ENCODE measurements at places on chromosomes 1 and 21.
A peak's percentile ranks its signal among the peaks of the same experiment; 100 is the strongest.

DNA sequence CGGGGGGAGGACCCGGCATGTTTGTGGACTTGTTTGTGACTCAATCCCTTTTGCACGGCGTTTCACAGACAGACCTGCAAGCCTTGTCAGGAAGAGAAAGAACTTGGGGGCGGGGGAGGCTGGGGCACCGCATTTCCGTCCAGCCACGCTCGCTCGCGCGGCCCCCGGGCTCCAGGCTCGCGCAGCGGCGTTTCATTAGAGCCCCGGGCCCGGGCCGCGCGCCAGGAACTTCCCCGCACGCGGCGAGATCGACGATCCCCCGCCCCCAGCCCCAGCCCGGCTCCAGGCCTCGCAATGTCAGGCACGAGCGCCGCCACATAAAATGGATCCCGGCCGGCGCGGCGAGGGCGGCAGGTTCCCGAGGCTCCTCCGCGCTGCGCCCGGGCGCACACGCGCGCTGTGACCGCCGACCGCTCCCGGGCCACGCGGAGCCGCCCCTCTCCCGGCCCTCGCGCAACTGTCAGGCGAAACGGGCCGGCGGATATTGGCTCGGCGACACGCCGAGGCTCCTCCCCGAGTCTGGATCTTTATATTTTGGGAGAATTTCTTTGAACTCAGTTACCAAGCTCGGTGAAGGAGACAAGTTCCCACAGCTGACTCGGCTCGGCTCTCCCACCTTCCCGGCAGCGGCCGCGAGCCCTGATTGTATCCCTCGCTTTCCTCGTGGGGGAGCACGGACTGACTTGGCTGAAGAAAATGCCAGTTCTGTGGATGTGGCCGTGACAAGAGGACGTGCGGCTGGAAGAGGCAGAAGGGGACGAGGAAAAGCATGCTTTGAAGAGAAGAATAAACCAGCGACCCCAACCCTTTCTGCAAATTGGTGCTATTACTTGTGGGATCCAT is at the start of gene KIF26B:
KIF26B (plus strand) TSS at position 557 of the 843 bp plus-strand sequence. CDS start 440 bp downstream, outside the sequence.
- DNase-seq = peak; percentile 78

- DNase-seq = peak; percentile 38
Observed at GRCh38 chr1:22978299-22978698, 5.6 kb upstream of the LACTBL1 start.

GRCh38 chr21:26461500-26461899 is 111.6 kb downstream of the CYYR1 start:
- no peak for DNase-seq

DNA sequence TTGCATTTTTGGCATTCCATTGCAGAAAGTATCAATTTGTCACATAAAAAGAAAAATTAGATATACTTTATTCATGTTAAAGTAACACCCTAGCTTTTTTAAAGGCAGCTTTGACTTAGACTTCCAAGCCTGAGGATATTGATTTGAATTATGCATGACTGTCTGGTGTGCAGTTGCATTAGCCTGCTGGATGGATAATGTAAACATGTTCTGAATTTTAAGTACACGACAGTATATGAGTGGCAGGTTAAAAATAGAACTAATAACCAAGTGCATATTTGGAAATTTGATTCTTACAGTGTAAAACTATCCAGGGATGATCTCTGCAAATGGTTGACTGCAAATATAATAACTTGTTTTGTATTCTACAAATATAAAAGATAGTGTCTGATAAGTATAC is 124.0 kb downstream of the SYT14 start:
- no peak for DNase-seq

GRCh38 chr1:156069490-156070455 is 8.8 kb downstream of the RAB25 start:
- DNase-seq = no peak

- DNase-seq = peak; percentile 12
Observed at GRCh38 chr1:77459881-77460280, 178.1 kb downstream of the AK5 start.

DNA sequence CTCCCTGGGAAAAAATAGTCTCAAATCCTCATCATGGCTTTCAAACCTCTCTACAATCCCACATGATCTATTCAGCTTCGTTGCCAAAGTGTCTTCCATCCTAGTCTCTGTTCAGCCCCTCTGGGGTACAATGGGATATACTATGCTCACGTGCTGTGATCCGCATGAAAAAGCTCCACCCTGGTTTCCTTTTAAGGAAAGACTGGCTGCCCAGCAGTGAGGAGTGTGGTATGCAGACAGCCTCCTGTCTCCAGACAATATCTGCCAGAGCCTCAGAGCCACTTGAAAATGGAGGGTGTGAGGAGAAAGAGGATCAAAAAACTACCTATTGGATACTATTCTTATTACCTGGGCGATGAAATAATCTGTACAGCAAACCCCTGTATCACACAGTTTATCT is 194.5 kb downstream of the LHX8 start:
- no peak for DNase-seq

- no peak for DNase-seq
Observed at GRCh38 chr1:118841521-118841920, 146.6 kb downstream of the TBX15 start.

DNA sequence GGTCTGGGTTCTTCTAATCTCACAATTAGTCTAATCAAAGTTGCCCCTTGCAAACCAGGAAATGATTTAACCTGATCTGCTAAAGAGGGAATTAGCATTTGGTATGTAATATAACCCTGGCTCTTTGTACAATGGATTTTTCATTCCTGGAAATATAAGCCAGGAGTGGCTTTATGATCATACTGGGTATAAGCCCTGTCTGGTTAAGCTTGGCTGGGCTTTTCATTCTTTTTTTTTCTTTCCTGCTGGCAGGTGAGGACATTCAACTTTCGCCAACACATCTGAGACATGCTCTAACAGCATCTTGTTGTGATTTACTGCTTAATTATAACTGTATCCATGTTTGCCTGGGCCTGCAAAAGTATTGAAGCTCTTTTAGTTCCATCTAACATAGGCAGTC is 20.4 kb upstream of the SDE2 start:
- no peak for DNase-seq

DNA sequence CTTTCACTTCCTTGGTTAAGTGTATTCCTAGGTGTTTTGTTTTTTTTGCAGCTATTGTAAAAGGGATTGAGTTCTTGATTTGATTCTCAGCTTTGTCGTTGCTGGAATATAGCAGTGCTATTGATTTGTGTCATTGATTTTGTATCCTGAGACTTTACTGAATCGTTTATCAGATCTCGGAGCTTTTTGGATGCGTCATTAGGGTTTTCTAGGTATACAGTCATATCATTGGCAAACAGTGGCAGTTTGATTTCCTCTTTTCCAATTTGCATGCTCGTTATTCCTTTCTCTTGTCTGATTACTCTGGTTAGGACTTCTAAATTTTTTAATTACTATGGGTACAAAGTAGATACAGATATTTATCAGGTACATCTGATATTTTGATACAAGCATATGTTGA is 75.4 kb downstream of the SLC35A3 start:
- DNase-seq = no peak

DNA sequence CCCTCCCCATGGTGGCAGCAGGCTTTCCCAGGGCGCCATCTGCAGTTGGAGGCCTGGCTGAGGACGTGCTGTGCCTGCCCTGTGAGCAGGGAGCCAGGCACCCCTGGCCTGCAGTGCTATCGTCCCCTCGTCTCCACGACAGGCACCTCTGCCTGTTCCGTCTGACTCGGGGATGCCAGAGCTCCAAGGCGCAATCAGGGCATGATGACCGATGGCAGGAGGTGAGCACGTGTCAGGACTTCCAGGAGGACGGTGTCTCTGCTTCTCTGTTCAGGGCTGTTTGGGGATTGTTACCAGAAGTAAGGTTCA is 125.2 kb downstream of the PCBP3 start:
- DNase-seq = no peak

DNA sequence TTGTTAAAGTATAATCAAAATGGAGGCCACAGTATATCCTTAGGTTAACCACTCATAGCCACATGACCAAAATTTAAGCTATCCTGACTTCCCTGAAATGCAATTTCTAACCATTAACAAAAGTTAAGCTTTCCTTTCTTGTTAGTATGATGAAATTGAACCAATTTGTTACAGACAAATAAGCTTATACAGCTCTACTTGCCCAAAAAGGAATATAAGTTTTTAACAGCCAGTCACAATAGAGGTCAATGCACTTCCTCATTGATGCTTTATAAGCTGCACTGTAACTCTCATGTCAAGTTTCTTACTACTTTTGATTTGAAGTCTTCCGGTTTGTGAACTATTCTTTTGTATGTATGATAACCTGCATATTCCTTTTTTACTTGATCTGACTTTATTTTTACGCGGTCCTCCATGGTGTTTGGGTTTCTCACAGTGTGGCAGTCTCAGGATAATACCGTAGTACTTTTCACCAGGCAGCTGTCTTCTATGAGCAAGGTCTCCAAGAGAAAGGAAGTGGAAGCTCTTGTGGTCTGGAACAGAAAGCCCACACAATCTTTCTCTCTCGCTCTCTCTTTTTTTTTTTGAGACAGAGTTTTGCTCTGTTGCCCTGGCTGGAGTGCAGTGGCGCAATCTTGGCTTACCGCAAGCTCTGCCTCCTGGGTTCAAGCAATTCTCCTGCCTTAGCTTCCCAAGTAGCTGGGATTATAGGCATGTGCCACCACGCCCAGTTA is 331.6 kb downstream of the SRGAP2C start:
- DNase-seq = no peak

GRCh38 chr1:212236664-212237220 is 48.5 kb upstream of the PPP2R5A start:
- DNase-seq = no peak
